Fibroblast of skin of left quadriceps (primary cell): ENCODE measurements at places on chromosomes 2 and 18.
A peak's percentile ranks its signal among the peaks of the same experiment; 100 is the strongest.

DNA sequence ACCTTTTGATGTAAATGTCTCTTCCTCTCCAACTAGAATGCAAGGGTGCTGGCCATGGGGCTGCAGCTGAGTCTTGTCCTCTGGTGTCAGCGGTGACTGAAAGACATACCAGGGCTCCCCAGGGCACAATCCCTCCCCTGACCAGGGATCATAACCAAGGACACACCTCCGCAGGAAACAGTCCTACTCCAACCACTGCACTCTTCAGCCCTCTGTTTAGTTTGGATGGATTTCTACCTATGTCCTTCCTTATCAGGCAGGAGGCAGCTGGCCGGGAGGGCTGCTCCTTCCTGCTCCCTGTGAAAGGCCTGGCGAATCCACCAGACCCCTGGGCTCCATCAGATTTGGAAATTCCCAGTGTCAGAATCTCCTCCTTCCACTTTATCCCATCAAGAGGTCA lies 185.2 kb upstream of the ID2 start:
- DNase-seq = no peak

GRCh38 chr2:120261387-120262006 lies 8.8 kb downstream of the RALB start:
- DNase-seq = no peak

DNA sequence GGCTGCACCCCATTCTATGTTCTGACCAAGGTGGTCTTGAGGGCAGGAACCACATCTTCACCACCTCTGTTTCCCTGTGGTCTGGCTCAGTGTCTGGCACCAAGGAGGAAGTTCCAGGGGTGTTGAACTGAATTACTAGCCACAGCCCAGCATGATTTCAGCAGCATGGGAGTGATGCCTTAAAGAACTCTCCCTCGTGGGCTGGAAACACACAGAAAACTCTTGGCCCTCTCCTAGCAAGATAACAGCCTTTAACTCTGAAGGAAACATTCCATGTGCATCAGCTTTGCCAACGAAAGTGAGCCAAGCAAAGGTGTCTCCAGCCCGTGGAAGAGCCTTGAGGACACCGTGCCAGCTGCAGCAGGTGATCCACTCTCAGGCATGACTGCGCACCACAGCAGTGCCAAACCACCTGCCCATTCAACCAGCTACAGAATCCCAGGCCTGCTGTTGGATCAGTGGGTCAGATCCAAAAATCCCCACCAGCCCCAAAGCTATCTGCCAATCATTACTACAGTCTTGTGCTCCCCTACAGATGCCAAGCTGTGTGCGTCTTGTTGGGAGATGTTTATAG lies 124.8 kb downstream of the TTC32 start:
- DNase-seq = no peak

DNA sequence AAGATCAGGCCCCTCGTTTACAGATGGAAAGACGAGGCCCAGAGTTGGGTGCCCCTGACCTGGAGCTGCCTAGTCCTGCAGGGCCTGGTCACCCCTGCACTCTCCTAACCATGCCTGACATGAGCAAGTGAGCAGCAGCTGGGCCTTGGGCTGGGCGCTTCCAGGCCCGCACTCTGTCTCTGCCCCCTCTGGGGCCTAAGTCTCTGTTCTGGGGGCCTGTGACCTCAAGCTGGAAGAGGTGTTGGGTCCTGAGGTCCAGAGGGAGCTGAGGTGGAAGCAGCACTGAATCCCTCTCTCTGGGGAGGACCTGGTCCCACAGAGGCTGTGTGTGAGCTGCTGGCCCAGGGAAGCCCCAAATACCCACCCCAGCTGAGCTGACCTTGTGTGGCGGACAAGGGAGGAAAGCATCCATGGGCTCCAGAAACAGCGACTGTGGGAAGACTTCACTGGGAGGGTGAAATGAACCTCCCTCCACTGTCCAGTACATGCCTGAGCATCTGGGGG lies 46.1 kb upstream of the GPC1 start:
- DNase-seq = no peak

- no peak for DNase-seq
Measured at GRCh38 chr2:234512884-234513669, 16.2 kb upstream of the ARL4C start.

DNA sequence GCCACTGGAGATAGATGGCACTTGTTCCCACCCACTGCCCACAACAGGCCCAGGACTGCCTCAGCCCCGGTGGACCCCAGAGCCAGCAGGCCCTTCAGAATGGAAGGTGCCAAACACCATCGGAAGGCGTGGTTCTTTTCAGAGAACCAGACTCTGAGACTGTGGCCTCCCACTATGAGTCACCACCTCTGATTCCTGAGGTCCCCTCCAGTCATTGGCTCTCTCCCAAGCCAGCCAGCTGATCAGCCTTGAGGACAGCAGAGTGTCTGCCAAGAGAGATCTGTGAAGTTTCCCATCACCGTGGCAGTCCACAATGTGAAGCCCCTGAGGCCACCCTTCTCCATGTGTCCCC lies 10.4 kb upstream of the MAP3K2 start:
- peak; percentile 76 for DNase-seq

DNA sequence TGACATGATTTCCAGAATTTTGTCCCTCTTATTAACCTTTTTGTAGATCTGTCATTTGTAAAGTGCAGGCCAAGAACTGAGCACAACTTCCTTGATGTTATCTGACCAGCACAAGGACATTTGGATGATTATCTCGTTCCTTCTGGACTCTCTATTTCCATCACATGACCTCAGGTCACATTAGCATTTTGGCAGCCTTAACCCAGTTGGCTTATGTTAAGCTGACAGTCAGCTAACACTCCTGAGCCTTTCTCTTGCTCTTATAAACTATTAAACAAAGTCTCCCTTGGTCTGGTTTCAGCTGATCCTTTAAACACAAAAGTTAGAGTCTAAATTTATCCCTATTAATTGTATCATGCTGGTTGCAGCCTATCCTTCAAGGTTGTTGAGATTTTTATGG lies 167.2 kb upstream of the RBBP8 start:
- DNase-seq = no peak

GRCh38 chr18:23129355-23130002 lies 5.8 kb upstream of the CABLES1 start:
- no peak for DNase-seq

DNA sequence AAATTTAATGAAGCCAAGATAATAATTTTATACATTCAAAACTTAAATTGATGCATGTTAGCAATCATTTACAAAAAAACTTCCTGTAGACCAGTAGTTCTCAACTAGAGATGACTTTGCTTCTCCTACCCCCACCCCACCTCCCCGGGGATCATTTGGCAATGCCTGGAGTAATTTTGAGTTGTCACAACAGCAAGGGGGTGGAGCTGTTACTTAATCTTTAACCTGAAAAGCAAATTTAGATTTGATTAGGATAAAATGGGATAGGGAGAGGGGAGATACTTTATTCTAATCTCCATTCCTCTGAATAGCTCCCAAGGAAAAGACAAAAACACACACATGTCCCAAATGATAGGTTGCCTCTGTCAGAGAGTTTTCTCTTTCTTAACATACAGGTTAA lies 4.2 kb downstream of the SLC40A1 start:
- DNase-seq = no peak
